HS-5 (cell line): ENCODE measurements at places on chromosomes 6 and 20.

GRCh38 chr6:37085198-37085597 is 79.7 kb downstream of the FGD2 start:
- no peak for DNase-seq

DNA sequence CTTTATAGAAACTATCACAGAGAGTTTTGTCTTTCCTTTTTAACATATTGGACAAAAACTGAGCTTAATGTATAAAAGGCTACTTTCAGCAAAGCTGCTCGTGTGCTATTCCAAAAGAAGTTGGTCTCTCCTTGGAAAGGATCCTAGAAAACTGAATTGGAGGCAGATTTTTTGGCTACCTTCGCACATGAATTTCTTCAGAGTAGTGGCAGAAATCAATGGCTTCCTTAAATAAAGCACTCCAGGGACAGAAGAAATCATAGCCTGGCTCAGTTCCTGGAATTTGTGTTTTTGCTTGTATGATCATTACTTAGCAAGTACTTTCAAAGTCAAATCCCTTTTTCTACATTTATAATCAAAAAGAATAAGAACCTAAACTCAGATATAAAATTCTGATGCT is 780.3 kb downstream of the PHF3 start:
- no peak for DNase-seq

DNA sequence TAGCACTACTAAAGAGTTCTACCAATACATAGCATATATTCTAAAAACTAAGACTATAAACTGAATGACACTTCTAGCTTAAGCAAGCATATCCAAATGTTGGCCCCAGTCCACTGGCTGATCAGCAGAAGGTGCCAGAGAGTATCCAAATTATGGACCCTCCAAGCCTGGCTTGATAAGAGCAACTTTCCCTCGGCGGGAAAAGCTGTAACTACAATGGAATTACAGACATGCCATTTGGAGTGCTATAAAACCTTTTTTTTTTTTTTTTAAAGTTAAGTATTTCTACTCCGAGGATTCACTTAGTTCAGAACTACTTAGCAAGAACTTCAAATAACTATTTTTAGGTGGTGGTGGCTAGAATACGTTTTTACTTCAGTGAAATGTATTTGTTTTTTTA is 94.6 kb downstream of the EPB41L2 start:
- no peak for DNase-seq

- no peak for DNase-seq
Measured at GRCh38 chr6:28369463-28369862, 19.7 kb downstream of the ZKSCAN3 start.

DNA sequence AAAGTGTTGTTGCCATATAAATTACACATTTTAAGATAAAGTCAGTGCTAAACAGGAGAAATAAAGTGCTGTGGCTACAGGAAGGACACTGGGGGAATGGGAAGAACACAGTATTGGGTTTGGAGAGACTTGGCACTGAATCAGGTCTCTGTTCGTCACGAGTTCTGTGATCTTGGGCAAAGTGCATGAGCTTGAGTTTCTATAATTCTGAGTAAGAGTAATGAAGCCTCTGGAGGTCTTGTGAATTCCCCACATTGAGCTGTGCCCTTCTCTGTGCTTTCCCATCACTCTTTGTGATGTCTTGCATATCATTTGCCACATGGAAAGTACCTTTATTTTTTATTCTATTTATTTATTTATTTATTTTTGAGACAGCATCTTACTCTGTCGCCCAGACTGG is 16.8 kb upstream of the EEF1A1 start:
- DNase-seq: no peak

DNA sequence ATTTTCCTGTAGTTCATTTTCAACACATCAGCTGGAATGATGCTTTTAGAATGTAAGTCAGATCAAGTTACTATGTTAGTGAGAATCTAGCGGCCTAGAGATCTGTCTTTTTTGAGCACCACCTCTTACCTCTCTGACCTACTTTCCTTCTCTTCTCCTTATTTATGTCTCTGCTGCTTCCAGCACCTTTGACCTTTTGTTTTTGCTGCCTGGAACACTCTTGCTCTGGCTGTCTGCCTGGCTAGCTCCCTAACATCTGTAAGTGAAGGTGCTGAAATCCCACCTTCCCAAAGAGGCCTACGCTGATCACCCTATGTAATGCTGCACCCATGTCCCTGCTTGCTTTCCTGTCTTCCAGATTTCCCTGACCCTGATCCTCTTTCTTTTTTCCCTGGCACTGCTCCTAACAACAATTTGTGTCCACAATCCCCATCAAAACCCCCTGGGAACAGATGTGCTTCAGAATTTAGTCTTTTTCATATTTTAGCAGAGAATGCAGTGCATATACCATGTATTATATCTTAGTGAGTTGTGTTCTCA is 87.8 kb downstream of the RFPL4B start:
- DNase-seq: no peak

GRCh38 chr20:33963751-33964150 is 30.0 kb upstream of the RALY start:
- no peak for DNase-seq

GRCh38 chr6:149470948-149471347 is 13.9 kb downstream of the ZC3H12D start:
- no peak for DNase-seq

DNA sequence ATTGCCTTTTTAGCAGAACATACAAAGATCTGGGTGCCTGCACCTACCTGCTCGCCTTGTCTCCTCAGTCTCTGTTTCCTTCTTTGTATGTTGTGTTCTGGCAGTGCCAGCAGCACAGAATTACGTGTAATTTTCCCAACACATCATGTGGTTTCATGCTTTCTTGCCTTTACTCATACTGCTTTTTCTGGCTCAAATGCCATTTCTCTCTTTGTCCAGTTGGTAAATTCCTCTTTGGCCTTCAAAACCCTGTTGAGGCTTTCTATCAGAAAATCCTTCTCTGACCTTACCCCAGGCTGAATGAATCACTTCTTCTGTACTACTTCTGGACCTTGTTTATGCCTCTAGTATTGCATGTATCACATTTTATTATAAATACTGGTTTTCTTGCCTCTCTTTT is 31.8 kb downstream of the L3MBTL3 start:
- no peak for DNase-seq

- no peak for DNase-seq
Measured at GRCh38 chr20:58649288-58650180, 1.5 kb upstream of the STX16 start.

- no peak for DNase-seq
Measured at GRCh38 chr20:3461211-3461771, 9.5 kb upstream of the ATRN start.

DNA sequence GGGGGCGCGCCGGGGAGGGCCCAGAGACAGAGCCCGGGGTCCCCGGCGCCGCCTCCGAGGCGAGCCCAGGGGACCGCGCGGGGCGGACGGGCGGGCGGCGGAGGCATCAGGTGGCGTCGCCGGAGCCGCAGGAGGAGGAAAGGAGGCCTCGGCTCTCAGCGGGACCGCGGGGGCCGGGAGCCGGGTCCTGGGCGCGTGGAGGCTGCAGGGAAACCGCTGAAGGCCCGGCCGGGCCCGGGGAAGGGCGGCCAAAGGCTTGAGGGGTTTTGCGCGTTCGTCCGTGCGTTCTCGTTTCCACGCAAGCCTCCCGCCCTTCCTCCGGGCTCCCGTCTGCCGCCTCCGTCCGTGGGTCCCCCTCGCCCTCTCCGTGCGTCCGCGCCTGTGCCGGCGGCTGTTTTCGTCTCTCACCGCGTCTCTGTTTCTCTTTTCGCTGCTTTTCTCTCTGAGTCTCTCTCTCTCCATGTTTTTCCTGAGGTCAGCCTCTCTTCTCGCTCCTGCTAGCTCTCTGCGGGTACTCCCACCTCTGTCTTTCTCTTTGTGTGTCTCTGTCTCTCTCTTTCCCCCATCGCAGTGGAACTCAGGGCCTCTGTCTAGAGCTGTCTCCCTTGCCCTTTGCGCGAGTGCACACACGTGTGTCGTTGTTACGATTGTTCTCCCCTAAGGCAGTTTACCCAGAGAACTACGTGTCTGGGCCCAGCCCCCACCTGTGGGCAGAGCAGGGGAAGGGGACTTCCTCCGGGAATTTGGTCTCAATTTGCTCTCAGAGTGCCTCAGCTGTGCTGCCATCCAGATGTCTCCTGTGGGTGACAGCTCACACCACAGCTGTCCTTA is 2.1 kb downstream of the IRF4 start:
- no peak for DNase-seq
